CD4-positive, alpha-beta T cell (primary cell): ENCODE measurements at places on chromosomes 7 and 10.

GRCh38 chr10:71754562-71754961 is 18.8 kb downstream of the VSIR start:
- no peak for DNase-seq

GRCh38 chr10:112177247-112177646 is 6.3 kb downstream of the GPAM start:
- no peak for DNase-seq

GRCh38 chr7:2146676-2147472 is 85.9 kb downstream of the MAD1L1 start:
- DNase-seq = no peak

GRCh38 chr7:25787336-25787735 is 364.7 kb upstream of the NFE2L3 start:
- DNase-seq = no peak
